Naive B cell (primary cell): ENCODE measurements at places on chromosomes 4 and X.
A peak's percentile ranks its signal among the peaks of the same experiment; 100 is the strongest.

- DNase-seq = no peak
Measured at GRCh38 chrX:18194688-18195087, 26.0 kb downstream of the BEND2 start.

- DNase-seq = no peak
Measured at GRCh38 chr4:168739886-168740285, 243.0 kb downstream of the PALLD start.

GRCh38 chr4:169225058-169225751 lies 45.6 kb downstream of the SH3RF1 start:
- DNase-seq = no peak

GRCh38 chr4:60042941-60043340 lies 1157.2 kb upstream of the ADGRL3 start:
- DNase-seq = no peak

DNA sequence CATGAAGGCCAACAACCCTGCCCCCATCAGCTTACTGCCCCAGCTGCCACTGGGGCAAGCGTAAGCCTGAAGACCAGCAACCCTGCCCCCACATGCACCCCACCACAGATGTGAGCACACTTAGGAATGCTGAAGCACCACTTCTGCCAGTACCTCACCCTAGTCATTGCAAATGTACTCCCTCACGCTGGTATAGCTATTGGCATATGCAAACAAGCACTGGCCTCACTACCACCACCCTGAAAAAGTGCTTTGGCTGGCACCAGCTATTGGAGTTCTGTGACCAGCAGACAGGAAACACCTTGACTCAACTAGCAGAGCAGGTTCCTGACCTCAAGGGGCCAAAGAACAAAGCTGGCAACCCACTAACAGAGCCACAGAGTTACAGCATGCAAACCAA lies 534.4 kb upstream of the POU3F4 start:
- no peak for DNase-seq

DNA sequence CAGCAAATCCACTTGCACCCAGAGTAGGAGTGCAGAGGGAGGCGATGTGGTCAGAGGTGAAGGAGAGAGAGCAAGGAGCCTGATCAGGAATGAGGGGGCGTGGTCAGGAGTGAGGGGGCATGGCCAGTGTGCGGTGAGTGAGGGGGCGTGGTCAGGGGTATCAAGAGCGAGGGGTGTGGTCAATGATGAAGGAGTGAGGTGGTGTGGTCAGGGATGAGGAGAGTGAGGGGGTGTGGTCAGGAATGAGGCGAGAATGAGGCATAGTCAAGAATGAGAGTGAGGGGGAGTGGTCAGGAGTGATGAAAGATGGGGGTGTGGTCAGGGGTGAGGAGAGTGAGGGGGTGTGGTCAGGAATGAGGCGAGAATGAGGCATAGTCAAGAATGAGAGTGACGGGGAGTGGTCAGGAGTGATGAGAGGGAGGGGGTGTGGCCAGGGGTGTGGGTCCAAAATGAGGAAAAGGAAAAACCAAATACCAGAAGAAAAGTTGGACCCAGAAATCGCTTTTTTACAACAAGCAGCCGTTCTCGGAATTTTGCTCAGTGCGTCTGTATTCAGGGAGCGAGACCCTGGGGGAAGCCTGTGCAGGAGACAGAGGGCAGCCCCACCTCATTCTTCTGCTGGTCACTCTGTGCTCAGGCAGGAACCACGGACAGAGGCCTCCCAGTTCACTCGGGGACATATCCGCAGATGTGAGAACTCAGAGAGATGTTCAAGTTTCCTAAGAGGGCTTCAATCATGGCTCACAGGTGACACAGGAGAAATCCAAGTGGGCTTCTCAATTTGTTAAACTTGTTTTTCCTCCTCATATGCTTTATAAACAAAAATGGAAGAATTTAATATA lies 47.5 kb downstream of the MAGEA1 start:
- DNase-seq = no peak

DNA sequence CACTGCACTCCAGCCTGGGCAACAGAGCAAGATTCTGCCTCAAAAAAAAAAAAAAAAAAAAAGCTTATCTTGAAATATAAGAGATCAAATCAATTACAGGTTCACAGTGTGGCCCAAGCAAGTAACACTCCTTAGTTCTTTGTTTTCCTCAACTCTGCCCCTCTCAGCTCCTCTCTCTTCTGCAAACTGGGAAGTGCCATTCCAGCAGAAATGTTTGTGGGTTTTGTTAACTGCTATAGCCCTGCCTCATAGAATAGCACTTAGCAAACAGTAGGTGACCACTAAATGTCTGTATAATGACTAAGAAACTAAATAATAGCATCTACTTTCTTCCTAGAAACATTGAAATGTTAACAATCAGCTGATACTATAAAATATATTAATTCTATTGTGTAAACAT lies 160.0 kb upstream of the NAP1L5 start:
- no peak for DNase-seq

GRCh38 chr4:150379454-150379853 lies 202.5 kb upstream of the MAB21L2 start:
- no peak for DNase-seq

DNA sequence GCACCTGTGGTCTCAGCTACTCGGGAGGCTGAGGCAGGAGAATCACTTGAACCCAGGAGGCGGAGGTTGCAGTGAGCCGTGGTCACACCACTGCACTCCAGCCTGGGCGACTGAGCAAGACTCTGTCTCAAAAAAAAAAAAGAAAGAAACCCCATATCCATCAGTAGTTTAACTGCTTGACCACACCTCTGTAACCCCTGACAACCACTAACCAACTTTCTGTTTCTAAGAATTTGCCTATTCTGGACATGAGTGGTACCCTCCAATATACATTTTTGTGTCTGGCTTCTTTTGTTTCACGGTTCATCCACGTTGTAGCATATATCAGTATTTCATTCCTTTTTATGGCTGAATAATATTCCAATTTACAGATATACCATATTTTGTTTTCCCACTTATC lies 9.1 kb downstream of the PPAT start:
- DNase-seq = no peak

- no peak for DNase-seq
Measured at GRCh38 chr4:123106747-123107146, 184.3 kb upstream of the NUDT6 start.

GRCh38 chr4:80309294-80310004 lies 26.1 kb upstream of the CFAP299 start:
- DNase-seq = no peak

DNA sequence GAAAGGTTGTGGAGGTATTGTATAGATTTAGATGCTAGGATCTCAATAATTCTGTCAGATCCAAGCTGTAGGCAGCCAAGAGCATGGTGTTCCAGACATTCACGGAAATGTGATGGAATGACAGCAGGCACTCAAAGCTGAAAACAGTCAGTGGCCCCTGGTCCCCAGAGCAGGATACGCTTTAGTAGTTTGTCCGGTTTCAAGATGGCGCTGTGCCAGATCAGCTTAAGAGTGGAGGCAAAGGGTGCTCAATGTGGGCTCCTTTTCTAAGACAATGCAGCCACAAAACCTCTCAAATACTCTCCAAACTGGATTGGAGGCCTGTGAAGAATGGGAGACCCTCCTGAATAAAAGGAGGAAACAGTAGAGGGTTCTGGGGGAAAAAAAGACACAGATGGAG lies 291.2 kb upstream of the HS3ST1 start:
- DNase-seq = no peak

- no peak for DNase-seq
Measured at GRCh38 chr4:145639186-145639698, 20.1 kb downstream of the MMAA start.

- DNase-seq = no peak
Measured at GRCh38 chrX:8721536-8721935, 10.4 kb downstream of the ANOS1 start.

GRCh38 chrX:118346258-118347094 lies 570 bp downstream of the WDR44 start:
- peak; percentile 53 for DNase-seq

DNA sequence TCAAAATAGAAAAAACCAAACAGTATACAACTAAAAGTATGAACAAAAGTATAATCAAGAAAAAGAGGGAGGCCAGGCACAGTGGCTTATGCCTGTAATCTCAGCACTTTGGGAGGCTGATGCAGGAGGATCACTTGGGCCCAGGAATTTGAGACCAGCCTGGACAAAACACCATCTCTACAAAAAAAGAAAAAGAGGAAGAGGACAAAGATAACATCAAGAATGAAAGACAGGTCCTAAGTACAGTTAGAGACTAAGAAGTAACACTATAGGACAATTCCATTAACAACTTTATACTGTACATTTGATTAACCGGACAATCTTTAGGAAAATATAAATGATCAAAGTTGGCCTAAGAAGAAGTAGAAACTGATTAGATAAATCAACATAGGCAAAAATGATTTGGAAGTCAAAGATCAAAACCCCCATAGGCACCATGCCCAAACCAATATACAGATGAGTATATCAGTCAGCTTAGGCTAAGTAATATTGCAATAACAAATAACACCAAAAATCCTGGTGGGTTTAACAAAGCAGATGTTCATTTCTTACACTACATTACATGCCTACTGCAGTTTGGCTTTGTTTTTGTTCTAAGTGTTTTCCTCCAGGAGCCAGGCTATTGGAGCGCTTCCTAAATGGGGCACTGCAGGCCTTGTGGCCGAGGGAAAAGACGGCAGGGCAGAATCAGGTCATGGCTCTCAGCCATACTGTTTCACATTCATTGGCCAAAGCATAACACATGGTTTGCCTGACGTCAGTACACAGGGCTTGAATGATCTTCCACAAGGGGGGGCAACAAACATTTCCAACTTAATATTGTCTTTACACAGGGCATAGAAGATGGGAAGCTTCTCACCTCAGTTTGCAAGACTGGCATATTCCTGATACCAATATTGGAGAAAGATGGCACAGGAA lies 42.2 kb upstream of the HGFAC start:
- no peak for DNase-seq

DNA sequence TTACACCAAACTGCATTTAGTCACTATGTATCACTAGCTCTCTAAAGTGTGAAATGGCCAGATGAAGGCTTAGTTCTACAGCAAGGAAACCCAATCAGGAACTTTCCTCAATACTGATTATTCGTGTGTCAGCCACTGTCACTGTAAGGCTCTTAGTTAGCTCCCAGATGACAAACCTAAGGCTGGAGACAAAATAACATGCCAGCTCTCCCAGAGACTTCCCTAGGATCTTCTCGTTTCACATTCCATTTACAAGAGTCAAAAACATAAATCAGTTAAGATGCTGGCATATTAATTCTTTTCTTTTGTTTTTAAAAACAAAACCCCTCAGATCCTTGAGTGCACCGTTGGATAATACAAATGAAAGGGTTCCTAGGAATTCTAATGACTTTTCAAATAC lies 88.2 kb upstream of the TFDP3 start:
- DNase-seq = no peak

DNA sequence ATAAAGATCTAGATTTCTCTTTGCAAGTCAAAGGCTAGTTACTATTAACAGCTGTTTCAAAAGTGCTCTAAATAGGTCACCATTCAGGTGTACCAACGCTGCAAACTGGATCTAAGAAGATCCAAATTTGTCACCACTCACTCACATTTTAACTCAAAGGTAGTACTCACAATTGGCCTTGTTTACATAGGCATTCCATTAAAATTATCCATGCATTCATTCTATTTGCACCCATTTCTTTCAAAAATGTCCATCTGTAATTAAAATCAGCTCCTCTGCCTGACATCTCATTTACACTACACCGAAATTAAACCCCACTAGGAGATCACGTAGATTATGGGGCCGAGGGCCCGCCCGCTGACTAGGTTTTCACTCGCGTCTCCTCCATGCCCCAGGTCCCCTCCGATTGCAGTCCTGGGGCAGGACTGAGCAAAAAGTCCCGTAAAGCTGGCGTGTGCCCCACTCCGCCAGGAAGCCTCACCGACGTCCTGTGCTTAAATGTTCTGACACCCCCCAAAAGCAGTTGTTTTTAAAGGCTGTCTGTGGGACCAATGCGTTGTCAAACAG lies 1.3 kb upstream of the ING2 start:
- no peak for DNase-seq

DNA sequence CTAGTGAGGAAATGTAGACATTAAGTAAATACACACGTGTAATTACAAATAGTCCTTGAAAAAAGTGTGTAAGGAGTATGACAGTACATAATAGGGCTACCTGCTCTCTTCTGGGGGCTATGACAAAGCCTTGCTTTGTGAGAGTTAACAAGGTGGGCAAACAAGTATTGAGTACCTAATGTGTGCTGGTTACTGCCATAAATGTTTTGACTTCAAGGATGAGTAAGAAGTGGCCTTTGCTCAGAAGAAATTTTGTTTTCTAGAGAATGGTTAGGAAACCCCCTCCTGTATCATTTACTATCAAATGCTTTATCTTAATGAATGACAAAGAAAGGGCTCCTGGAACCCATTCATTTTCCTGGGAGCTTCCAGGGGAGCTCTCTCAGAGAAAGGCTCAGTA lies 167.0 kb upstream of the CASK start:
- no peak for DNase-seq

DNA sequence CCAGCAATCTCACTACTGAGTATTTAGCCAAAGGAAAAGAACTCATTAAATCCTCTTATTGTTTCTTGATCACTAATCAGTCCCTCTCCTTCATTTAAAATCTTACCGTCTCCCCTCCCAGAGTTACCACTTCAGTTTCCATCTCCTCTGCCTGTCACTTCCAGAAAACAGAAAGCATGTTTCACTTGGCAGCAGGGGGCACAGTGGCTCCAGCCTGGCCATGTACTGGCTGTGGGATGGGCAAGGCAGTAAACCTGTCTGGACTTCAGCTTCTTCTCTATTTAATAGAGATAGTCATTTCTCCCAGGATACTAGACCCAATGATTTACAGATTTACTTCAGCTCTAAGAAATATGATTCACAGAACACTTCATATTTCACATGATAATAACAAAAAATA lies 63.2 kb downstream of the CD40LG start:
- no peak for DNase-seq

- DNase-seq = peak; percentile 30
Measured at GRCh38 chr4:88033309-88033708, 25.9 kb downstream of the PKD2 start.

- no peak for DNase-seq
Measured at GRCh38 chr4:41204400-41204978, 9.9 kb downstream of the APBB2 start.

DNA sequence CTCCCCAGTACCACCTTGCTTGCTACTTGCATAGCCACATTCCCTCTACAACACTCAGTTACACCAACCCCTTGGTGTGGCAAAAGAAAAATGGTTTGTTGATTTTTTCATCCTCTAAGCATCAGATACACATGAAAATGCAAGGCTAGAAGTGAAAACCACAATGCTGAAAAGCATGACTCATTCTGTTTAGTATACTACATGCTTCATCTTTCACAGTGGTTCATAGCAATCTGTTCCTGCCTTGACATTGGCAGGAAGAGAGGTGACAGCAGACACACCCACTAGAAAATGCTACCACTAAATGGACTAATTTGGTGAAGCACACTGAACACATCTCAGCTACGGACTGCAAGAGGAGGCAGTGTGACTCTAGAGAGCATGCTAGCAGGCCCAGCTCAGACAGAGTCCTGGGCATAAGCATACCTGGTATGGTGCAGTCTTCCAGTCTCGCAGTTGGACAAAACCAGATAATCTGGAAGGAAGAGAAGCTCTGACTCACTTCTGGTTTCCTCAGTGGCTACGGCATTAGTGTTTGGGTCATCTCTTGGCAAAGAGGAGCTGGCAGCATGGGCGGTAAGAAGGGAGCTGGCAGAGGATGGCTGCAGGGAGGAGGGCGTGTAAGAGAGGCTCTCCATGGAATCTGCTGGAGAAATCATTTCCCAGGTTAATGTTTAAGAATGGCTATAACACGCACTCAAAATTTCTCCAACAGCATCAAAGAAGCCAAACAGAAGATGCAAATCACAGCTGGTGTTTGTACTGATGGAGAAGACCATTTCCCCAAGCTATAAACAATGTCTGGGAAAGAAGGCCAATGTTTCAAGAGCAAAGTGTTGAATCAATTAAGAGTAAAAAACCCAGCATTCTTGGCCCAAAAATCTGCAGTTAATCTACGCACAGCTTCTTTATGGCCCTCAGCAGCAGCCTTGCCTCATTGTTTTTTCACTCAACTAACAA lies 37.8 kb downstream of the GAB3 start:
- no peak for DNase-seq
